ENCODE measurements at places on chromosomes 5 and 9.

GRCh38 chr9:81894891-81895290, 33.3 kb upstream of the SPATA31D4 start:
- DNase-seq = no peak

- DNase-seq = no peak
Measured at GRCh38 chr9:82333671-82334070, 345.1 kb downstream of the SPATA31D1 start.

DNA sequence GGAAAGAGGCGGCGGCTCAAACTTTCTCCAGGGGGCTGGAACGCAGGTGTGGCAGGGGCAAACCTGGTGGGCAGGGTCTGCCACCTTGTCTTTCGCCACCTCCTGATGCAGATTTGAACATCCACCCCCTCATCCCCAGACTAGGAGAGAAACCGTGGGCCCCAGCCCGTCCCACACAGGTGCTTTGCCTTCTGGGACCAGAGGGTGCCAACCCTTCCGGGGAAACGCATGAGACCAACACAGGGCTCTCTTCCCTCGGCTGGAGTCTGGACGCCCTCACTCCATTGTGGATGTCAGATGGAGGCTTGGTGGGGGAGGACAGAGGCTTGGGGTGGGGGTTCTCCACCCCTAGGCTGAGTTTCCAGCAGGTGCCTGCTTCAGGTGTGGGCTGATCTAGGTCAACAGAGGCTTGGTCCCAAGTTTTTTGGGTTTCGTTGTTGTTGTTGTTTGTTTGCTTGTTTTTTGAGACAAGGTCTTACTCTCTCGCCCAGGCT, 9.5 kb downstream of the C9orf50 start:
- DNase-seq = no peak

GRCh38 chr5:73318308-73318719, 130.3 kb downstream of the FOXD1 start:
- DNase-seq = no peak

DNA sequence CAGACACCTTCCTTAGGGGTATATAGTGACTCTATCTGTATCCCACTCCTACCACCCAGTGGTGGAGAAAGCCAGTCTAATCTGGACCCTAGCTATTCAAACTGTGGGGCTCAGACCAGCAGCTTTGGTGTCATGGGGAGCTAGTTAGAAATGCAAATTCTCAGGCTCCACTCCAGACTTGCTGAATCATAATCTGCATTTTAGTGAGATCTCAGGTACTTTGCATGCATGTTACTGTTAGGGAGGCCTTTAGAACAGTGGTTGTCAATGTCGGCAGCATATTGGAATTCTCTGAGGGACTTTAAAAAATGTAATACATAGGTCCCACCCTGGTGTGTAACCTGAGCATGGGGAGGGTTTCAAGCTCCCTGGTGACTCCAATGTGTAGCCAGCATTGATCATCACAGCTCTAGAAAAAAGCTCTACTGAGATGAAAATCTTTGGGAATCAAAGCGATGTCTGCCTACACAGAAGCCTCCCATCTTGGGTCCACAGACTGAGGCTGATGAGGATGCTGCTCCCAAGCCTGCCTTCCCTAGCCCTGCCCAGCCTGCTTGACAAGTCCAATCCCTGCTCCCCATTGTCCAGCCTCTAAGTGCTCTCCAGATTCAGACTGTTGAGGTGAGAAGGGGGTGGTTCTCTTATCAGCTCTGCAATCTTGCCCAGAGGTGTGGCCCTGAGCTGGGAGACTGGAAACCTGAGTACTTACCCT, 11.9 kb upstream of the GM2A start:
- peak; percentile 5 for DNase-seq

GRCh38 chr5:170632985-170633234, 129.1 kb downstream of the KCNIP1 start:
- peak; percentile 75 for DNase-seq

- DNase-seq = no peak
Measured at GRCh38 chr5:67014957-67015400, 181.6 kb downstream of the CD180 start.

DNA sequence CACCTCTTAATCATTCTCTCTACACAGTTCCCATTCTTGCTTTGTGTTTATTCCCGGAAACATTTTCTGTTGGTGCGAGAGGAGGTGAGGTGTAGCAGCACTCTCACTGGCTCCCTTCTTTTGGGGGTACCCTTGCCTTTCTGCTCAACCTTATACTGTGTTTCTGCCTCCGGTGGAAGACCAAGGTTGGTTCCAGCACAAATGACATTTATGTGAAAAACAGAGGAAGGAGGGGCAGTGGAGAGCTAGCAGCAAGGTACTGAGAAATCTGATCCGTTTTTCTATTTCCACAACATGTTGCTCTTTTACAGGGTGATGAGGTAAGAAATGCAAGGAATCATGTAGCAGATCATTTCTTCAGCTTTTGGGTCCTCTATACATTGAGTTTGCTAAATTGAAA, 648.0 kb upstream of the DMAC1 start:
- DNase-seq = no peak

DNA sequence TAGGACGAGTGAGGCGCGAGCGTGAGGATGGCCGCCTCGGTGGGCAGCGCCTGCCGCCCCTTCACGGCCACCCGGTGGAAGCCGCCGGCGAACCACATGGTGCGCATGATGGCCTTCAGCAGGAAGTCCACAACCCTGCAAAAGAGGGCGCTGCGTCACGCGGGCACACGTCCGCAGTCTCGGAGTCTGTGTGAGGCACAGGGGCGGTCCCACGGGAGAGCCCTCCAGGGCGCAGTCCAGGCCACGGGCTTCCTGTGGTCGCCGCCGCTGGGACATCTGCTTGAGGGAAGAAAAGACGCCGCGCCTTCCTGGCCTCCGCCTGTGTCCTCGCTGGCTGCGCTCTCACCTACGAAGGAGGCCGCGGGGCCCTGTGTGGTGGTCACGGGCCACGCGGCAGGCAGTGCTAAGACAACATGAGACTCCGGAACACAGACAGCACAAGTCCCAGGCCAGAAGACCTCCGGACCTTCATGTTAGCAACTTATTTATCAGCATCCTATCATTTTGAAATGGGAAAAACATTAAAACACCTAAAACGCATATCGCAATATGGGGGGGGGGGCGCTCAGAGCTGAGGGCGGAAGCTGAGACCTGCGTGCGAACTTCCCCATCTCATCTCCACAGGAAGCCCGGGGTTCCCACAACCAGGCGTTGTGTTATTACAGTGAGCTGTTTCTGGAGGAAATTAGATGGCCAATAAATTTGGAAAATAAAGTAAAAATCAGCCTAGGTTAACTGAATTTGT, 28.8 kb downstream of the LPCAT1 start:
- no peak for DNase-seq
